NCI-H524 (cell line): ENCODE measurements at places on chromosomes 11 and 22.
A peak's percentile ranks its signal among the peaks of the same experiment; 100 is the strongest.

GRCh38 chr11:1548221-1549070 is 23.6 kb downstream of the DUSP8 start:
- DNase-seq: peak; percentile 35

GRCh38 chr11:79296141-79296540 is 144.7 kb downstream of the TENM4 start:
- DNase-seq: no peak

DNA sequence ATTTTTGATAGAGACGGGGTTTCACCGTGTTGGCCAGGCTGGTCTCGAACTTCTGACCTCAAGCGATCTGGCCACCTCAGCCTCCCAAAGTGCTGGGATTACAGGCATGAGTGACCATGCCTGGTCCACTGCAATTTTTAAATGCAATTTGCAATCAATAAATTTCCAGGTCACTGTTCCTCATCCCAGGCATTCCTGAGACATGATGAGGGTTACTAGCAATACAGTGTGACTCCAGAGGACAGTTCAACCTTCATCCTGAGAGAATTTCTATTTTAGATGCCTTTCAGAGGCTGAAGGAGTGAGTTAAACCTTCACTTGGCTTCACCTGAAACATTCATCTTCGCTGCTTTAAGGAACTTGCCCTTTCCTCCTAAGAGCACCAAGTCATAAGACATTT is 9.7 kb upstream of the UBASH3B start:
- no peak for DNase-seq

- DNase-seq: no peak
Observed at GRCh38 chr11:1894759-1895158, 3.1 kb upstream of the PRR33 start.

- no peak for DNase-seq
Observed at GRCh38 chr22:27867953-27868731, 50.9 kb downstream of the PITPNB start.

DNA sequence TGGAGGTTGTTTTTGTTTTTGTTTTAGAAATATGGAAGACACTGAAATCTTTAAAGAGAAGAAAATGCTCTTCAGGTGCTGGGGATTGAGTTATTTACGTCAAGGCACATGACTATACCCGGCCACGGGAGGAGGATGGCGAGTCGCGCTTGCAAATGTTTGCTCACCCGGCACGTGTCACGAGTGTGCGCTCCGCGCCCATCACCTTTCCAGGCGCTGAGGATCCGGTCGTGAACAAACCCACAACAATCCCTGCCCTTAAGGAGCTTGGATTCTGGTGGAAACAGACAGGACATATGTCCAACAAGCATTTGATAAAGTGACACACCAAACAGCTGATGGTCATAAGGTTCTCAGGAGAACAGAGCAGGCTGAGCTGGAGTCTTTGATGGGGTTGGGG is 715.5 kb downstream of the BRD1 start:
- no peak for DNase-seq

- DNase-seq: peak; percentile 43
Observed at GRCh38 chr11:34053161-34053686, 1.7 kb downstream of the CAPRIN1 start.

GRCh38 chr11:43130616-43131015 is 181.2 kb upstream of the API5 start:
- DNase-seq: peak; percentile 0

GRCh38 chr22:40542821-40543540 is 93.5 kb downstream of the MRTFA start:
- DNase-seq: no peak

- DNase-seq: no peak
Observed at GRCh38 chr11:44228379-44228778, 81.6 kb downstream of the ALX4 start.

DNA sequence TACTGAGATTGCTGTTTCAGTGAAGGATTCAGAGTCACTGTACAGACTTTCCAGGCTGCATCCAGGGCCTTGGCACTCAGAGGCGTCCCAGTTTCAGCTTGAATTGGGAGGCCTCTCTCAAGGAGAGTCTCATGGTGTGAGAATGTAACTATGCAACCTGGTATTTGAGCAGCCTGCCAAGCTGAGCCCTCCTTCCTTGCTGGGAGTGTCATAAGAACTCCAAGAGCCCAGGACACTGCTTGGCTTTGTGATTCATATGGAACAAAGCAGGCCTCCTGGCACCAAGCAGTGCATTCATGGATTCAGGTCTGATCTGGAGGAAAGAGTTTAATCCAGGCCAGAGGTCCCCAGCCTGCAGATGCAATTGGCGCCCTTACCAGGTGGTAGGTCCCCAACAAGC is 171.7 kb downstream of the DBX1 start:
- DNase-seq: no peak

GRCh38 chr11:1128311-1129142 is 29.2 kb upstream of the MUC5AC start:
- no peak for DNase-seq

DNA sequence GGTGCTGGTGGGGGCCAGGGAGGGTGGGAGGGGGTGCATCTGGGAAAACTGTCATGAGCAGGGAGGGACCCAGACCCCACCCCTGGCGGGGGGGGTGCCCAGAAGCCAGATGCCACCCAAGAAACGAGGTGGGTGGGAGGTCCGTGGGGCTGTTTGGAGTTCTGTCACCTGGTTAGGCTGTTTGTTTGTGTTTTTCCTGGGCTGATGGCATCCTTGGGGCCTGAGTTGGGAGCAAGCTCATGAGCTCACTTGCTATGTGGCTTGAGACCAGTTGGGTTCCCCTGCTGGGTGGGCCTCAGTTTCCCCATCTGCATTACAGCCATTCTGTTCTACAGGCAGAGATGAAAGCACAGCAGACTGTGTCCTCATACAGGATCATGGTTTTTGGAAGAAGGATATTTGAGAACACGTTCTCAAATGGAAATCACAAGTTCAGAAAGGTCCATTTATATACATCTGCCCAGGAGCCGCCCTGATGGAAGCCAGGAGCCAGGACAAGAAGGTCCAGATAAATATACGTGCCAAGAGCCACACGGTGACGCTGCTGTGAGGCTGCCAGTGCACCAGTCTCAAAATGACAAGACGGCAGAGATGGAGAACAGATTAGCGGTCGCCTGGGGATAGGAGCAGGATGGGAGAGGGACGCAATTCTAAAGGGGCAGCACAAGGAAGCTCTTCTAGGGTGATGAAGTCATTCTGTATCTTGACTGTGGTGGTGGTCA is 312.9 kb downstream of the MN1 start:
- no peak for DNase-seq

- DNase-seq: no peak
Observed at GRCh38 chr11:127252321-127252720, 251.8 kb upstream of the KIRREL3 start.

GRCh38 chr11:65488273-65489034 is 10.4 kb upstream of the MALAT1 start:
- DNase-seq: no peak

DNA sequence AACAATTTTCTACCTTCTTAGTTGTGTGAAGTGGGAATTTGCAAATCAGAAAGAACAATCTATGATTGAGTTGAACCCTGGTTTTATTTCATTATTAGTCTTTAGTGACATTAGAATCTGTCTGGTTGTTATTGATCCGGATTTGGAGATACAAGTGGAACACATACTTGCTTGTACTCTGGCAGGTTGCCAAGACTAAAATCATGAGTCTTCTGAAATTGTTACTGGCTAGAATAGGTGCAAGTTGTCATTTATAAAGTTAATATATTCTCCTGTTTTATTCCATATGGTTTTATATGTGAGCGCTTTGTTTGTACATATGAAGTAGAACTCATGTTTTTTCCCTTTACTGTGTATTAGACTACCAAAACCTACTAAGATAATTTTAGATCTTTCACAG is 23.0 kb downstream of the CCDC15 start:
- DNase-seq: no peak

GRCh38 chr11:112195951-112196351 is 20.6 kb downstream of the BCO2 start:
- DNase-seq: no peak

- no peak for DNase-seq
Observed at GRCh38 chr11:60953781-60954180, 1.8 kb upstream of the SLC15A3 start.

GRCh38 chr11:121236115-121237001 is 56.2 kb upstream of the SC5D start:
- no peak for DNase-seq

- no peak for DNase-seq
Observed at GRCh38 chr11:24390762-24391161, 106.1 kb upstream of the LUZP2 start.

DNA sequence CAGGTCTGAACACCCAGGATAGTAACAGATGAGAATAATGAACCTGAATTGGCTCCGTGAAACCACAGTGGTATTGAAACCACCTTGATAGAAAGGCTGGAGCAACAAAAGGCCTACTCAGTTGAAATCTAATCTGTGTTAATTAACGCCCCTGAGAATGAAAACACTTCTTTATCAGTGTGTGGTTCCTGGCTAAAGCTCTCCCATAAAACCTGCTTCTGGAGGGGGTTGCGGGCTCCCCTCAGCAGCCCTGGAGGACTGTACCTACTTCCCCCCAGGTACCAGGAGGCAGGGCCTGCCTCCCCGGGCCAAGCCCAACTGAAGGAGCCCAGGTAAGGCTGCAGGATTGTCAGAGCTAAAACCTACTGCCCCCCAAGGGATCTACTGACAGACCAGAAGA is 54.6 kb downstream of the PLEKHA7 start:
- no peak for DNase-seq

GRCh38 chr11:114302663-114303062 is 6.5 kb downstream of the NNMT start:
- DNase-seq: no peak

- DNase-seq: no peak
Observed at GRCh38 chr22:25407859-25408229, 156.6 kb upstream of the GRK3 start.

- DNase-seq: no peak
Observed at GRCh38 chr11:77658213-77659013, 20.8 kb upstream of the CLNS1A start.

DNA sequence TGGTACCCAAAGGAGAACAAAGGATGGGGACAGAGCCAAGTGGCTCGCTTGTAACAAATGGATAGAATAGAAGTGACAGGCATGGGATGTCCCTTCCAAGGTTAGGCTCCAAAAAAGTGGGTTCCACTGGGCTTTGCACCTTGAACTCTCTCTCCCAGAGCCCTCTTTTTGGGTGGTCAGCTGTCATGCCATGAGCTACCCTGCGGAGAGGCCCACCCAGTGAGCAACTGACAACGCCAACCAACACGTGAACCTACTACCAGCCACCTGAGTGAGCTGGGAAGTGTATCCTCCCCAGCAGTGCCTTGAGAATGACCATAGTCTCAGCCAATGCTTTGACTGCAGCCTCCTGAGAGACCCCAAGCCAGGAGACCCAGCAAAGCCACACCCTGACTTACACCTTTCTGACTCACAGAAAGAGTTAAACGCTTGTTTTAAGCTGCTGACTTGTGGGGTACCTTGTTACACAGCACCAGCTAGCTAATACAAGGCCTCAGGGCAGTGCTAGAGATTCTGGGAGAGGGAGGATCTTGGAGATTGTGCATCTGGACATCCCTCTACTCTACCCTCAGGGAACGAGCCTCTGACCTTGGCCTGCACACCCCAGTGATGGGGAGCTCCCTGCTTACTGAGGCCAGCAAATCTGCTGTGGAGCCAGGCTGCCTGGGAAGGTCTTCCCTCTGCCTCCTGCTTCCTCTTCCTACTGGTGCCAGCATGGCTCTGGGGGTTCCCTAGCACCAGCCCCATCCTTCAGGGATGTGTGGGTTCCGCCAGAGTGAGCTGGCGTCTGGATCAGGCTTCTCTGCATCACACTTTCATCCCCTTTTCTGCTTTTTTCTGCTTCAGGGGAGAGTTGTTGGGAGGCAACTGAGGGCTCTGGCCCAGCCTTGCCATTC is 29.1 kb upstream of the RFPL3 start:
- no peak for DNase-seq

GRCh38 chr11:78022397-78023396 is at the start of gene KCTD14:
TSS of gene KCTD14 (minus strand) at chr11:78023276. CDS start at chr11:78023249, 27 bp downstream.
- no peak for DNase-seq

- no peak for DNase-seq
Observed at GRCh38 chr11:330694-331357, 10.2 kb upstream of the IFITM3 start.

GRCh38 chr11:109019342-109019936 is 354.6 kb downstream of the DDX10 start:
- DNase-seq: no peak

DNA sequence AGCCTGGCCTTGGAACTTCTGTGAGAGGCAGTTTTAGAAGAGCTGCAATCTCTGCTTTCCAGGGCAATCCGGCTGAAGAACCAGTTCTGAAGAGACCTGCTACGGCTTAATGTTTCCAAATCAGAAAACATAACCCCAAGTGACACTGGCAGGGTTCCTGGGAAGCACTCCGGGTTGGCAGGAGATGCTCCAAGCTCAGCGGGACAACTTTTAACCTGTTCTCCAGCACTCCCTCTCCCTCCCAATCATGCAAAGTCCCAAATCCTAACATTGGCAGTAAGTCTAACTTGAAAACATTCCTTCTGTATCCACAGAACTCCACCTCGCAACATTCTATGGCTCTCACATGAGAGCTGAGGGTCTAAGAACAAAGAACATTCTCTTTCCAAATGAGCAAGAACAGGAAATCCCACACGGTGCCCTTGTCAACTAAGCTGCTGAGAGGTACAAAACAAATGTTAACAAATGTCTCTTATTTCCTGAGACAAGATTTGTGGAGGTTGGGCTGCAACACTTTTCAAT is 48.5 kb upstream of the MN1 start:
- no peak for DNase-seq

DNA sequence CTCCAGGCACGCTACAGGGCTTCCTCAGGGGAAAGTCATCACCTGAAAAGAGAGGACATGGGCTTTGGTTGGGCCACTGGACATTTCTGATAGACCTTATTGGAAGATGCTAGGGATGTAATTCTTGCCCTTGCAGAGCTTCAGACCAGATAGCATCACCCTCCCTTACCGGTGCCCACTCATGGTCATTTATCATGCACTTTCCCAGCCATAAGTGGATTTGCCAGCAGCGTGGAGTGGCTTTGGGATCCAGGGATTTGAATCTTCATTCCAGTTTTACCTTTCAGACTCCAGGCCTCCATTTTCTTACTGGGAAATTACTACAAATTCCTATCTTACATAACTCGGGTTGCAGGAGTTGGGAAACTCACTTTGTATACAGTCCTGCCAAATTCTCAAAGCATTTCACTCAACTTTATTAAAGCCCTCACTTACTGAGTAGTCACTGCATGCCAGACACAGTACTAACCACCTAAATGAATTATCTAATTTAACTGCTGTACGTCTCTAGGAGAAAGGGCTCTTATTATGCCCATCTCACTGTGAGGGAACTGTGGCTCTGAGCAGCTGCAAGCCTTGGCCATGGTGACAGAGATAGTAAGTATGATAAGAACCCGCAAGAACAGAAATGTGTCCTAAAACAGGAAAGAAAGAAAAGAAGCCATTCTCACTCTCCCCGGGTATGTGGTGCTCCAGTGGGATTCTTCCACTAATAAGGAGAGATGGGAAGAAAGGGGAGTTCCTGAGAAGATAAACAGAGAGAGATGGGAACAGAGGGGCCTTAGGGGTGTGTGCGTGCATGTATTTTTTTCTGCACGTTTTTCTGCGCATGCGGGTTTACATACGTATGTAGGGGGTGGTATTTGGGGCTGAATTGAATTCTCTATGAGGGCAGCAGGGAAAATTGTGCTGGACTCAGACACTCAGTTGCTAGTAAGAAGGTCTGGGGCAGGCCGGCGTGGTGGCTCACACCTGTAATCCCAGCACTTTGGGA is 9.7 kb downstream of the CHRM1 start:
- no peak for DNase-seq
